HepG2 (cell line): ENCODE measurements at places on chromosomes 7 and 10. TPM values are rescaled to one million over a fixed set of nuclear protein-coding genes. Genes with fewer than 3 reads are reported as not detected.

GRCh38 chr10:128087146-128087883 is 38.9 kb downstream of the MKI67 start:
- no peaks in the 10 kb centered on the region for H3K36me3 ChIP-seq
- H3K27me3 ChIP-seq = no peaks in the 10 kb centered on the region; the same call in 1 of the 2 replicates
- H3K27ac ChIP-seq = no peak overlapping the region
- peaks cover 16% of the 10 kb centered on the region for H3K4me1 ChIP-seq
- H3K4me3 ChIP-seq = no peak overlapping the region

- H3K27ac ChIP-seq = no peak overlapping the region
- no peak for DNase-seq
- H3K27me3 ChIP-seq = no peaks in the 10 kb centered on the region
- no peaks in the 10 kb centered on the region for H3K4me1 ChIP-seq
- no peaks in the 10 kb centered on the region for H3K36me3 ChIP-seq
- no peak overlapping the region for H3K4me3 ChIP-seq
Measured at GRCh38 chr10:85362401-85362800, 1004.2 kb downstream of the GRID1 start.

DNA sequence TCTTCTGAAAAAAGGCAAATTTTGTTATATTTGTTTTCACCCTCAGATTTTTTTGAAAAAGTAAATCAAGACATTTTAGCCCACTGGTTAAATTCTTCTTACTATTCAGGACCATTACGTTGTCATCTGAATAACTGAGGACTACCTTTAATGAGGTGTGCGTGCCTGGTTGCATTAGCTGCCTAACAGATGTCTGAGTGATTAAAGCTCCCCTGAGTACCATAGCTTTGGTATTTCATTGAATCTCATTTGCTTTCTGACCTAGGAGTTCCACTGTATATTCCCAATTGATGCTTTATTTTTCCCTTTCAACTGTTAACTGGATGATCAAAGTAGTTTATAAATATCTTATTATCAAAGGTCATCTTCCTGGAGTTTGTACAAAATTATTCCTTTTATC is 410.0 kb upstream of the SEMA3D start:
- H3K36me3 ChIP-seq = no peaks in the 10 kb centered on the region
- no peak for DNase-seq
- H3K27me3 ChIP-seq = no peaks in the 10 kb centered on the region; the same call in 1 of the 2 replicates
- no peaks in the 10 kb centered on the region for H3K4me1 ChIP-seq
- no peak overlapping the region for H3K27ac ChIP-seq

DNA sequence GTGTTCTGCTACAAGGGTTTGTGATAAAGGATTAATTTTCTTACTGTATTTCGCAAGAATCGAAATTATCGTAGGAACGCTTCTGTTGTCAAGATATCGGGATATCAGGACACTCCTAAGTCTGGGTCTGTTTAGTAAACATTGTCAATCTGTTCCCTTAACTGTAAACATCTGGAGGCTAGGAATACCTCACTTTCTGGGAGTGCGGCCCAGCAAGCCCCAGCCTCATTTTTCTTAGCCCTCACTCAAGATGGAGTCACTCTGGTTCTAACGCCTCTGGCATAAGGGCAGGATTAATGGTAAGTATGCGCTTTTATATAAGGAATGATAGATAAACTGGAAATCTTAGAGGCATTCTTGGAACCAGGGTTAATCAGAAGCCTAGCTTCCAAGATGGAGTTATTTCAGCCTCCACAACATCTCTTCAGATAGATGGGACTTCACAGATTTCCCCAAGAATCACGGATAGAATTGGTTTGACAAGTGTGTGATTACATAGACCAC is 30.1 kb upstream of the CCL24 start:
- no peak overlapping the region for H3K4me3 ChIP-seq
- H3K36me3 ChIP-seq = no peaks in the 10 kb centered on the region
- peaks cover 15% of the 10 kb centered on the region for H3K4me1 ChIP-seq

DNA sequence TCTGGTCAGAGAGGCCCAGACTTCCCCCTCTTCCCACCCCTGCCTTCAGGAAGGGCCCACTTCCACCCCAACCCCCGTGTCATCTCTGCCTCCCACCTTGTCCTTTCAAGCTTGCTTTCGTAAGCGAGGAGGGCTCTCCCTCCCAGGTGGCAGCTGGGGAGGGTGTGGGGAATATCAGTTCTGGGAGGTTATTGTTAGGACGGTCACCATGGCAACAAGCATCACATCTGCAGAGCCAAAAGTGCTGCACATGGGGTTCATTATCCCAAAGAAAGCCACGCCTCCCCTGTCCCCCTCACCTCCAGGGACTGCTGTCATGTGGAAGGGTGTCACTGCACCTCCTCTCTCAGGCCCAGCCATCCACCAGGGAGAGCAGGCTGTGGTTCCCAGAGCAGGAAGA is 2.6 kb upstream of the CAMK2B start:
- no peaks in the 10 kb centered on the region for H3K36me3 ChIP-seq
- no peak for DNase-seq
- H3K27me3 ChIP-seq = peaks cover 8% of the 10 kb centered on the region
- H3K4me1 ChIP-seq = 0 out of 2 replicates have a peak, but pooled peaks cover 4% of the 10 kb centered on the region

GRCh38 chr10:98272656-98273055 is 4.7 kb upstream of the LOXL4 start:
- no peaks in the 10 kb centered on the region for H3K36me3 ChIP-seq
- no peak overlapping the region for H3K27ac ChIP-seq
- H3K4me1 ChIP-seq = peaks cover 65% of the 10 kb centered on the region
- H3K4me3 ChIP-seq = no peak overlapping the region
- no peaks in the 10 kb centered on the region; the same call in 1 of the 2 replicates for H3K27me3 ChIP-seq

DNA sequence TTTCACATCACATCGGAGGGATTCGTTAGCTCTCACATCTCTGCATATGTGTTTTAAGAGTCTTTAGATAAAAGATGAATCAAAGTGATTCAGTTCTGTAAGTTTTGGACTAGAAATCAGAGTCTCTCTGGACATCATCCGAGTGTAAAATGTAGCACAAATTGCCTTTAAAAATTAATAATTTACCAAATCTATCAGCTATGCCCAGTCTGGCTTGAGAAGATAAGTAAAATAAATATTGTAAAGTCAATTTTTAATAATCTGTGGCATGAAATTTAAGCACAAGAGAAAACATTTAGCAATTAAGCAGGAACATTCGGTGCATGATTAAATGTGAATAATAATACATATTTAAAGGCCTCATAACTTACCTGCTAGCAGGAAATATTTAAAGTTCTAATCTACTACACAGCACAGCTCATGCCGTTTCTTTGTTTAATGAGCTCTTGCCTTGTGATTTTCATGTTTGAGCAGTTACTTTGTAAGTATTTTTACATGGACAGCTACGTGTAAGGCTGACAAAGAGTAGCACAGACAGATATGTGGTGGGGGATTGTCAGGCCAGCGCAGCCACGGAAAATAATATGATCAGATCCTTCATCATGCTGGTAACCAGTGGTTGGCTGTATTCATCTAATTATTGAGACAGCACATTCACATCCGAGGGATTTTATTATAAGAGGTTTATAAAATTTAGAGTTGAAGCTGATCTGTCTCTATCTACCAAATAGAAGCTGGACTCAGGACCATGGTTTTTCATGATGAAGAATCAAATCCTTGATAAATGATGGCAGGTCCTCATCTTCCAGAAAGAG is 317.3 kb downstream of the ADARB2 start:
- H3K4me3 ChIP-seq = no peak overlapping the region
- no peak for DNase-seq
- peaks cover 3% of the 10 kb centered on the region for H3K27me3 ChIP-seq
- no peaks in the 10 kb centered on the region for H3K36me3 ChIP-seq
- H3K4me1 ChIP-seq = no peaks in the 10 kb centered on the region
- H3K27ac ChIP-seq = no peak overlapping the region

DNA sequence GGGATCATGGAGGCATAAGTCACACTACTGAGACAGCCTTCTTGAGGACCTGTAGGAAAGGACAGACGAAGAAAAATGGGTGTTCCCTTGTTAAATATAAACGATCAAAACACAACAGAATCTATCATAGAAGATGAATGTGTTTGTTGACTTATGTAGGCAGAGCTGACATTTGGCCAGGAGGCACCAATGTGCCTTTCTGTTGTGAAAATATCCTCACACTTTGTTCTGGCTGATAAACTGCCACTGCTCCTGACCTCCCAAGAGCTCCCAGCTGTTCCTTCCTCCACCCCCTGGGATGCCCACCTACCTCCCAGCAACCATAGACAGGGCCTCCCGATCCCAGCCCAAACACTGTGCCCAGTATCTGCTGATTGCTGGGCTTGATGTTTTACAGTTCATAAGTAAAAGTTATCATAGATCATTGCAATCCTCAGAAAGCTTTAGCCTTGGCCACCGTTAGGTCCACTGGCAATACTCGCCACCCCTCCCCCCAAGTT is 116.6 kb downstream of the CTTNBP2 start:
- H3K4me3 ChIP-seq = no peak overlapping the region
- no peaks in the 10 kb centered on the region for H3K27me3 ChIP-seq
- no peaks in the 10 kb centered on the region for H3K4me1 ChIP-seq
- H3K36me3 ChIP-seq = no peaks in the 10 kb centered on the region
- DNase-seq = no peak
- H3K27ac ChIP-seq = no peak overlapping the region

GRCh38 chr7:74399006-74399405 is 54.7 kb upstream of the GTF2IRD1 start:
- DNase-seq = no peak
- H3K27ac ChIP-seq = no peak overlapping the region
- no peaks in the 10 kb centered on the region for H3K27me3 ChIP-seq
- H3K36me3 ChIP-seq = peaks cover 34% of the 10 kb centered on the region; the same call in 2 of the 3 replicates
- no peaks in the 10 kb centered on the region for H3K4me1 ChIP-seq

DNA sequence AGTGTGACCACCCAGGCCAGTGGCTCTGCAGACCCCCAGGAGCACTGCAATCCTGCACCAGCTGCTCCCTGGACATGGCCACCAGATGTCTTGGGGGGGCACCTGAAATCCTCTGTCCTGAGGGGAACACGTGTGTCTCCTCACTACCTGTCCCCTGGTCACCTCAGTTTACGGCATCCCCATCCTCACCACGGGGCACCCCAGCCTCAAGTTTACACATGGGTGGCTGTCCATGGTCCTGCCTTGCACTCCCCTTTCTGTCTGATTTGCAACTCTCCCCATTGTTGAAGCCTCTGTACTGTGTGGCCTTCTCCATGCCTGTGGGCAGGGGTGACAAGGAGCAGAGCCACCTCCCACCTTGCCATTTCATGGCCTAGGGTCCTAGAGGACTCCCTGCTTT is 67.2 kb downstream of the RAMP3 start:
- H3K4me3 ChIP-seq = no peak overlapping the region
- no peaks in the 10 kb centered on the region for H3K36me3 ChIP-seq
- H3K4me1 ChIP-seq = no peaks in the 10 kb centered on the region

DNA sequence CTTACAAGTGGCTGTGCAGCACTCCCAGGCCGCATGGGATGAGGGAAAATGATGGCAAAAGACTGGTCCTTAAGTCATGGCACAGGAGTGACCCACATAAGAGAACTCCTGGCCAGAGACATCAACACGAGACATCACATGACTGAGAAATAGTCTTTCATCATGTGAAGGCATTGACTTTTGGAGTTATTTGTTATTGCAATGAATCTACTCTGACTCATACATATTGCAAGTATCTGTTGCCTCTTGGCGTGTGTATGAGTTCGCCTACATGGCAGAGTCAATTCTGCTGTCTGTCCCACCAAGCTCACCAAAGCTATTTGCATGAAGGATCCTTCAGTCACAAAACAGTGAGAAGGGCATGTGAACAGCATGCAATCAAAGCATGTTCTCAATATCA is 59.7 kb upstream of the HABP2 start:
- no peaks in the 10 kb centered on the region; the same call in 1 of the 2 replicates for H3K27me3 ChIP-seq
- no peaks in the 10 kb centered on the region for H3K4me1 ChIP-seq
- H3K27ac ChIP-seq = no peak overlapping the region
- H3K36me3 ChIP-seq = no peaks in the 10 kb centered on the region

- H3K4me3 ChIP-seq = no peak overlapping the region
- H3K27ac ChIP-seq = no peak overlapping the region
- 0 out of 2 replicates have a peak, but pooled peaks cover 6% of the 10 kb centered on the region for H3K4me1 ChIP-seq
- H3K27me3 ChIP-seq = no peaks in the 10 kb centered on the region
- H3K36me3 ChIP-seq = no peaks in the 10 kb centered on the region; the same call in 1 of the 2 replicates
Measured at GRCh38 chr7:29424295-29424983, 139.2 kb upstream of the PRR15 start.

- H3K27me3 ChIP-seq = no peaks in the 10 kb centered on the region
- no peaks in the 10 kb centered on the region for H3K36me3 ChIP-seq
- no peak overlapping the region for H3K27ac ChIP-seq
- no peak for DNase-seq
- H3K4me1 ChIP-seq = no peaks in the 10 kb centered on the region
Measured at GRCh38 chr10:99080275-99080945, 155.2 kb downstream of the HPSE2 start.

GRCh38 chr10:3233486-3233990 is 61.0 kb upstream of the PITRM1 start:
- DNase-seq = no peak
- no peak overlapping the region for H3K4me3 ChIP-seq
- no peak overlapping the region for H3K27ac ChIP-seq

DNA sequence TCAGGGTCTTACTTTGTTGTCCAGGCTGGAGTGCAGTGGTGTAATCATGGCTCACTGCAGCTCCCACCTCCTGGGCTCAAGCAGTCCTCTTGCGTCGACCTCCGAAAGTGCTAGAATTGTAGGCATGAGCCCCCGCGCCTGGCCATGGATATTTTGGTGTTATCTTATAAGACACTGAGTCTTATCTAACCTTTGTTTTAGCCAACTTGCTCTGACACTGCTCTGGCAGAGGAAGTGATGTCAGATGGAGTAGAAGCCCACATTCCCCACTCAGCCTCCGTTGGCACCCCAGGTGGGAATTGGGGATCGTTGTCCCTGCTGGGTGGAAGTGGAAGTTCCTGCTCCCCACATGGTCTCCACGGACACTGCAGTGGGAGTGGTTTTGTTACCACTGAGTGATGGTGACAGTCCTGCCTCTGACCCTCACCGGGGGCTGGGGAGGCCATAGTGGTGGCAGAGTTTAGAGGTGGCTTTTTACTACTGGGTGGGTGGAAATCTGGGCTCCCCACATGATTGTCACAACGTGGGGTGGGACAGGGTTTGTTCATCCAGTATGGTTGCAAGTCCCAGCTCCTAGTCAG is 98.9 kb downstream of the ANKRD61 start:
- no peaks in the 10 kb centered on the region for H3K27me3 ChIP-seq
- H3K4me1 ChIP-seq = no peaks in the 10 kb centered on the region
- H3K4me3 ChIP-seq = no peak overlapping the region
- H3K36me3 ChIP-seq = peaks cover 18% of the 10 kb centered on the region

GRCh38 chr10:71995887-71996575 is 31.8 kb downstream of the CHST3 start:
- no peak overlapping the region for H3K4me3 ChIP-seq
- H3K4me1 ChIP-seq = peaks cover 38% of the 10 kb centered on the region
- H3K27me3 ChIP-seq = no peaks in the 10 kb centered on the region

DNA sequence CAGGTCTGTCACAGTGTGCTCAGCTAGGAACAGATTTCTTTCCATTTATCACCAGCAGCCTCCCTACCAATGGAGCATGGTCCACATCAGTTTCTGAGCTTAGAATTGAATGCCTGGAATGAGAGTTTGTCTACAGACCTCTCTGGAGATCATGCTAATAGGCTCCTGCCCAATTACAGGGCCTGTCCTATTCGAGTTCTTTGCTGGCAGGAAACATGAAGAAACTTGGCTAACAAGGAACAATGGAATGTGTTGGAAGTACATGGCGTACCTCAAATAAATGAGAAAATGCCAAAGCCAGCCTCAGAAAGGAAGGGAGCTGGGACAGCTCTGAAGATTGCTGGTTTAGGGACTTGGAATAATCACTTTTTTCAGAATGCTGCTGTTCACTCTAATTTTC is 186.0 kb upstream of the AKR1E2 start:
- DNase-seq = no peak
- H3K36me3 ChIP-seq = no peaks in the 10 kb centered on the region
- H3K27ac ChIP-seq = no peak overlapping the region
- H3K4me1 ChIP-seq = no peaks in the 10 kb centered on the region

Gene ACHE
- total RNA-seq = 0.18 TPM in 1 of 2 replicates, not detected in the other

Gene TCERG1L
- total RNA-seq = not detected in 2 replicates

Gene NUTM2A
- 0.31 and 0.34 TPM in 2 replicates for total RNA-seq

Gene SLC13A4
- not detected in 2 replicates for total RNA-seq

Gene PTPRZ1
- not detected in 2 replicates for total RNA-seq

Gene PI4K2A
- 14.3 and 16.6 TPM in 2 replicates for total RNA-seq

Gene PAPSS2
- total RNA-seq = 0.11 and 0.17 TPM in 2 replicates

Gene NUPR2
- total RNA-seq = not detected in 2 replicates

Gene ABCB1
- 25.9 and 42.8 TPM in 2 replicates for total RNA-seq
